Right kidney (tissue), 9 donors: ENCODE measurements at places on chromosomes 2 and 18.

- DNase-seq: peak; percentile 90
These were observed 456 bp downstream of the DOK1 start for GRCh38 chr2:74554820-74555531.

- DNase-seq: no peak
These were observed 237.0 kb downstream of the NYAP2 start for GRCh38 chr2:225636558-225636957.

DNA sequence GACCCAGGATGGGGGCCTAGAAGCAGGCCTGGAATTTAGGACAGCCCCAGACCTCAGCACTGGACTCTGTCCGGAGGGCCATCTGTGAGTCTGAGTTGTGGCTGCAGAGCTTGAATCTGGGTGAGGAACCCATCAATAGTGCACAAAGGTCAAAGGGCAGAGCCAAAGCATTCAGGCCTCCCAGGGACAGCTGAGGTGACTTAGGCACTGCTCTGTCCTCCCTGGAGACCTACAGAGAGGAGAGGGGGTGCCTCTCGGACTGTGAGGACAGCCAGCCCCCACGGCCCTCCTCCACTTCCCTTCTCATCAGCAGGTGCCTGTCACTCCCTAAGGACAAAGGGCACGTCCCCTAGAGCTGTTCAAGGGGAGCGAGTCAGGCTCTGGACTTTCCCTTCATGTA lies 25.1 kb upstream of the PRLH start:
- no peak for DNase-seq

- no peak for DNase-seq
These were observed 41.9 kb upstream of the TGIF1 start for GRCh38 chr18:3408107-3408506.

DNA sequence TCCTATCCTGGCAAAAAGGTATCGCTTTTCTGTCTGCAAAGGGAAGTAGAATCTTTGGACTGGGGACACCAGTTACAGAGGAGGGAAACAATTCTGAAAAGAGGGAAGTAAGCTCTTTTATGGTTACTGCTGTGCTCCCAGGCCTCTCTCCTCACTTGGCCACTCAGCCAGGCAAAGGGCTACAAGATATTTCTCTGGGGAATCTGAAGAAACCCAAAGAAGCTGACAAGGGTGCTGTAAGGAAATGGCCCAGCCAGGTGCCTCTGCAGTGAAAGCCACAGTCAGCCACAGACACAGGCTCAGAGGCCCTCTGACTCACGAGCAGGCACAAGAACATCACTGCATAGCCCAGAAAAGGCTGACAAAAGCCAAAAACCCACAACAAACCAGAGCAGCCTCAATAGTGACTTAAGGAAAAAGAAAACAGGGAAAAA lies 5.8 kb downstream of the HDLBP start:
- DNase-seq: no peak
